ENCODE measurements at places on chromosomes 7 and 10.

GRCh38 chr10:70779511-70780369 is 5.4 kb downstream of the TBATA start:
- DNase-seq = no peak

GRCh38 chr10:58918887-58919286 is 257.6 kb upstream of the PHYHIPL start:
- DNase-seq = no peak

- DNase-seq = no peak
Measured at GRCh38 chr7:70242826-70243225, 644.6 kb downstream of the AUTS2 start.

DNA sequence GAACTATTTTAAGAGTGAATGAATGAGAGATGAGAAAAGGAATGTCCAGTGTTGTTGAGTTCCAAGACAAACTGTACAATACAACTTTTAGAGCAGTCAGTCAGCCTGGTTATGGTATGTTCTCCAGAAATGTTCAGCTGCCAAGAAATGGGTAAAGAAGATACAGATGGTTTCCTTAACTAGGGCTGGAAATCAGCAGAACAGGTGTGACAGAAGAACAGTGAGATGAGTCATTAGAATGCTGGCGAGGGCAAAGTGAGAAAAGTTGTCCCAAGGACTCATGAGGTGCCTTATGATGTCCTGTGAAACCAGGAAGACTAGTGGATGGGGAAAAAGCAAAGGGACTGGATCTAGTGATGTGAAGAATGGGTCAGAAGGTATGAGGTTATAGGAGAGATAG is 20.8 kb upstream of the SEPTIN7 start:
- DNase-seq = no peak

- no peak for DNase-seq
Measured at GRCh38 chr7:32941681-32942414, 15.4 kb upstream of the FKBP9 start.

GRCh38 chr7:83270407-83270806 is 107.7 kb upstream of the PCLO start:
- DNase-seq = no peak

- DNase-seq = no peak
Measured at GRCh38 chr7:780081-780480, 52.2 kb upstream of the SUN1 start.

DNA sequence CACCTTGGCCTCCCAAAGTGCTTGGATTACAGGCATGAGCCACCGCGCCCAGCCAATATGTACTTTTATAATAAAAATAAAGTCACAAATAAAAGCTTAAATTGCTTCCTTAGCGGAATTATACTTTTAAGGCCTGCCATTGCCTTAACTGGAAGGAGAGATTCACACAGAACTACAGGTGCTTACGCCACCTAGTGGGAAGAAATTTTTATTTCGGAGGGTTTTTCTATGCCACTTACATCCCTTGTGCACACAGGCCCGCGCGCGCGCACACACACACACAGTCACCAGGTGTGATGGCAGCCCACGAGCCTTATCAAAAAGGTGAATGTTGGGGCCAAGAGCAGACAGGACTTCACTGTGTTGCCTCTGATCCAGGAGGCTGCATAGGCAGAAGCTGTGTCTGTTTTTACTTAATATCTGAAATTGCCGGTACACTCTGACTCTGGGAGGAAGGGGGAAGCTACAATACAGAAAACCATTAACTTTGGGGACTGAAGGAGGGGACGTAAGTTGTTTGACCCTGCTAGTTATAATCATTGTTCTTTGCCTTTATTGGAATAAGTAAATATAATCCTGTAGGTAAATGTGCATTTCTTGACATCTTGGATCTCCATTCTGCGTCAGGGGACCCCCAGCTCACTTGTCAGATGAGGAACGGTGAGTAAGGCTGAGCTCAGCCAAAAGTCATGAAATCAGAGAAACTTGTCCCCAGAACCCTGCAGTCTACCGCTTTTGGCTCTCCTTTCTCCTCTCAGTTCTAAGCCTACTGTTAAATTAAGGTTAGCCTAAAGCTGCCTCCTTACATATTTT is 87.1 kb downstream of the SLC16A9 start:
- DNase-seq = peak; percentile 35
